Activated CD4-positive, alpha-beta T cell treated with anti-CD3 and anti-CD28 coated beads for 48 hours (primary cell): ENCODE measurements at places on chromosomes 2 and 18.

DNA sequence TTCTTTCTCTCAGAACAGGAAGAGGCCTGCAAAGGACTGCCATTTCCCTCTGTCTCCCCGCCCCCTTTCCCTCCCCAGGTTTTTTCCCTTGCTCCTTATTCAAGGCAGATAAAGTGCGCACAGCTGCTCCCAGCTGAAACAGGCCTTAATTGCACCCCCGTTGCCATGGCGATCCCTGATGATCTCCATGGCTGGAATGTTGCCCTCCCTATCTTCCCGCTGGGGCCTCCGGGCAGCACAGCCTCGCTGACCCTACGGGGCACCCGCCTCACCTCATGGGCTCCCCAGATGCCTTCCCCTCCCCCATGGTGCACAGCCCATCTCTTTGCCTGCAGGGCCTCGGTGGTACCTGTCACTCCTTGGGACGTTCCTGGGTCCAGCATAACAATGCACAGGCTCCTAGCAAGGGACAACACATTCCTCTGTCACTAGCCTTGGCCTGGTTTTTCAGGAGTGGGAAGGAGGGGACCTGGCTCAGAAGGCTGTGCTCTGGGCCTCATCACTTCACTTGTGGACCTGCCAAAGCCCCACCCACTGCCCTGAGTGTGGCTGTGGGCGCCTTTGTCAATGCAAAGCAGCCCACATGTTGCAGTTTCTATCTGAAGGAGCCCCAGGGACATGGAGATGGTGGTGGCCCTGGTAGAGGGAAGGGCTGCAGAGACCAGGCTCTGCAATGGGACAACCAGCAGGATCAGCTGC is 115.0 kb downstream of the CELF4 start:
- DNase-seq = no peak

DNA sequence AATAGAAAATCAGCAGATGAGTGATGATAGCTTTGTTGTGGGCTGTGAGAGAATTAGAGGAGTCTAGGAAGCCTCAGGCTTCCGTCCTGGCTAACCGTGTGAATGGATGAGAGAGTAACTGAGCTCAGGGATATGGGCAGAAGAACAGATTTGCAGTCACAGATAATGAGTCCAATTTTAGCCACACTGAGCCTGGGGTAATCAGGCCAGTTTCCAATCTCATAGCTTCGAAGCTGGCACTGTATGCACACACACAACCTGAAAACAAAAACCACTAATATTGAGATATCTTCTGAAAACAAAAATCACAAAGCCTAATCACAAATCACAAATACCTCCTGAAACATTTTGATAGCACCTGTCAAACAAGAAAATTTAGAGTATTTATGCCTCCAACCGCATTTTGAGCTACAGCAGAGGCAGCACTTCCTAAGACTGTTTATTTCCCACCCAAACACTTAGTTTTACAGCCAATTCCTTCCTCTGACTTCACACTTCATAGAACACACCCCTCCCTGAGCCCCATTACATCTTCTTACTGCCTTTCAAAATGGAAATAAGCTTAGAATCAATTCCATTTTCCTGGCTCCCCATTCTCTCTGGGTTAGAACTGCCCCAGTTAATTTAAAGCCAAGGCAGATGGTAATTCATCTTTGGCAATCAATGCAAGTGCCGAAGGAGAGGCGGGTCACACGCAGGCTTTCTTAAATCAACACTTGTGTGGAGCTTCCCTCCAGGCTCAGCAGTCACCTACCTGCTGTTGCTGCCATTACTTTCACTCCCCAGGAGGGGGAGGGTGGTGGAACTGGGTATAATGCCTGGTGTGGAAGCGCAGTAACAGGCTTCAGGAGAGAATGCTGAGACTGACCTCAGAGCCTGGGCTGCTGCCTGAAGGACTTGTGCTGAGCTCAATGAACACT is 18.9 kb downstream of the TTR start:
- DNase-seq = peak; percentile 7

- no peak for DNase-seq
Observed at GRCh38 chr2:234632527-234633391, 135.9 kb upstream of the ARL4C start.

- no peak for DNase-seq
Observed at GRCh38 chr18:57429167-57430078, 5.8 kb upstream of the ONECUT2 start.

DNA sequence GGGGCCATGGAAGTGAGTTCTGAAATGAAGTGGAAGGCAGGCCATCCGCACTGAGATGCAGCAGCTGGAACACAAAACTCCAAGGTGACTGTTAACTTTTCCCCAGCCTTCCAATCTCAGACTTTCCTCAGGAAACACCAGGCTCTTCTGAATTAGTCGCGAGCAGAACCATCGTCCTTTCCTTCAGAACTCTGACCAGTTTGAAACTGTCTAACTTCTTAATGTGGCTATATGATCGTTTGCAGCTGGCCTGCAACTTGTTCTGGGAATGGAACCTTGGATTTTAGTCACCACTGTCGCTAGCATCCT is 620 bp upstream of the RPL37A start:
- DNase-seq = no peak

DNA sequence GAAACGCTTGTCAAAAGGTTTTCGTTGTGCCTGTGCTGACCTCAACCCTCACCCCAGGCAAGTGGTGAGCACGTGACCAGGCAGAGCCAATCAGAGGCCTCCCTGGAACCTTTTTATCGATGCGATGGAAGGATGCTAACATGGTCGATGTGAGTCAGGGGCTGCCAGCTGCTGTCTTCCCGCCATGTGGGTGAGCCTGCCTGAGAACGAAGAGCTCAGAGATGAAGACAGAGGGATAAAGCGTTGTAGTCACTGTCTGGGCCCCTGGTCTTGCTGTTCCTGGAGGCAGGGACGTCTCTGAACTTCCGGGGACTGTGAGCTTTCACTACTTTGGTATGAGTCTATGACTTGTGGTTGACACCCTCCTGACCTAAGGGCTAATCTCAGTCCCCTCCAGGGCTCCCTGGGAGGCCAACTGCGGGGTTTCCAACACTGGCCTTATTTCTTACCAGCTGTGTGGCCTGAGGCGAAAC is 18.6 kb downstream of the DNMT3A start:
- peak; percentile 76 for DNase-seq

GRCh38 chr2:143469323-143469722 is 340.1 kb downstream of the ARHGAP15 start:
- no peak for DNase-seq

GRCh38 chr2:98825404-98825803 is 94.5 kb upstream of the MGAT4A start:
- DNase-seq = no peak

- DNase-seq = no peak
Observed at GRCh38 chr2:135799738-135800137, 37.2 kb downstream of the LCT start.

DNA sequence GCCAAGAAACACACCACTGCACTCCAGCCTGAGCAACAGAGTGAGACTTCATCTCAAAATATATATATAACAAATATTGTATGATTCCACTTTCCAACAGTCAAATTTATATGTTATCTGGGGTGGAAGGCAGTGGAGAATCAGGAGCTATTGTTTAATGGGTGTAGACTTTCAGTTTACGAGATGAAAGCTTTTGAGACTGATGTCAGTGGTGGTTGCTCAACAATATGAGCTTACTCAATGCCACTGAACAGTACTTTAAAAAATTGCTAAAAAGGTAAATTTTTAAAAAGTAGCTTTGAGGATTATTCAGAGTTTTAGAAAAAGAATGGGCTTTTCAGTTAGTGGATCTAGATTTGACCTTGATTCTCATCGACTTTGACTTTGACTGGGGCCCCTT is 105.9 kb upstream of the ST6GAL2 start:
- no peak for DNase-seq

- peak; percentile 27 for DNase-seq
Observed at GRCh38 chr2:176178038-176178756, 10.3 kb upstream of the HOXD1 start.

DNA sequence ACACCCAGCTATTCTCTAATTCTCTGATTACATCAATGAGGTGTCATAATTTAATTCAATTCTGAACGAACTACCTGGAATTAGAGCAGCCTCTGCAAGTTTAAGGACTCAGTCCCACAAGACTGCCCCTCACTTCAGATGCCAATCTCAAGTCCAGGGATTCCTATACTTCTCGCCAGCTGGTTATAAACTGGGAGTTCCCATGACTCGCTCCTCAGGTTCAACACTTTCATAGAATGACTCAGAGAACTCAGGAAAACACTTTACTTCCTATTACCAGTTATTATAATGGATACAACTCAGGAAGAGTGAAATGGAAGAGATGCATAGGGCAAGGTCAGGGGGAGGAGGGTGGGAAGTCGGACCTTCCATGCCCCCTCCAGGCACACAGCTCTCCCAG is 112.3 kb upstream of the ATP5MC3 start:
- no peak for DNase-seq
